ENCODE measurements at places on chromosomes 3 and 15.

- no peak for DNase-seq
Observed at GRCh38 chr3:141074529-141074928, 23.4 kb downstream of the SPSB4 start.

DNA sequence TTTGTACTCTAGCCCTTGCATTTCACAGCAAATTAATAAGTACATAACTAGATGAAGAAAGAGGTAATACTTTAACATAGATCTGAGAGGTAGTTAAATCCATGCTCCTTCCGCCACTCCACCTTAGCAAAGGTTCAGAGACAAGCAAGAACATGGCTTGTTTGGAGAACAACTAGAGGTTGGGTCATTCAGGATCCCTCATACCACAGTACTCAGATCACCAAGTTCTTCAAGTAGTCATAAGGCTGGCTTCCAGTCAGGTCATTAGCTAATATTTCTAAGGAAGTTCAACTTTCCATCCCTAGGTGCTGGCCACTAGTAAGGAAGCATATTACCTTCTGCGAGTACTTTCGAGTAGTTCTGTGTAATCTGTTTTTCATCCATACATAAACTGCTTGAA is 44.1 kb downstream of the CD200R1 start:
- no peak for DNase-seq

- DNase-seq, result no peak
Observed at GRCh38 chr3:197746801-197747237, 2.9 kb upstream of the FYTTD1 start.

DNA sequence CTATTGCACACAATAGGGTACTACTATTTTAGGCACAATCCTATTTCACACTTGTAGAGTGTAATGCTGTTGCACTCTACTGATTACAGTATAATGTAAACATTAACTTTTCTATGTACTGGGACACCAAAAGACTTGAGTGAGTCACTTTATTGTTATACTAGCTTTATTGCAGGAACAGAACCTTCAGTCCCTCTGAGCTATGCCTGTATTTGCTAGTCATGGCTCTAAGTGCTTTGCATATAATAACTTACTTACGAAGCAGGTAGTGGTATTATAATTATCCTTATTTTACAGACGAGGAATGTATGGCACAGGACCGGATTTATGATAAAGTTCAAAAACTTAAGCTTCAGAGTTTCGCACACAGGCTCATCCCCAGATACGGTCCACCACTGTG is 106.6 kb upstream of the SLC6A6 start:
- DNase-seq, result peak; percentile 26

GRCh38 chr3:144431134-144431533 is 459.5 kb downstream of the DIPK2A start:
- no peak for DNase-seq

GRCh38 chr3:159246385-159246784 is 444.5 kb downstream of the MFSD1 start:
- DNase-seq, result no peak

DNA sequence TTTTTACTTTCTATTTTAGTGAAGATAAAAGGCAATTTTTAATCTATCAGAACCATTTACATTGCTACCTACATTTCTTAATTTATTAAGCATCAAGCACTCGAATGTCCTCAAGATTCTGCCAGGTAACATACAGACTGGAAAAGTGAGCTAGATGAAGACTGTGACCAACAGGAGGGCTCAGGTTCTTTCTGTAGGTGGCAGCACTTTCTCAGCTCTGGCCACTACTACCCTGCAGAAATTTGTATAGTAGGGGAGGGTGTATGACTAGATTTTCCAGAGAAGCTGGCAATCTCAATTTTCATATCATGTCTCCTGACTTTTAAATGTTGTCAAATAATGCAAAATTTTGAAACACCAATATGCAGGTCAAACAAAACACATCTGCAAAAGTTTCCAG is 165.0 kb upstream of the SUCLG2 start:
- DNase-seq, result no peak

DNA sequence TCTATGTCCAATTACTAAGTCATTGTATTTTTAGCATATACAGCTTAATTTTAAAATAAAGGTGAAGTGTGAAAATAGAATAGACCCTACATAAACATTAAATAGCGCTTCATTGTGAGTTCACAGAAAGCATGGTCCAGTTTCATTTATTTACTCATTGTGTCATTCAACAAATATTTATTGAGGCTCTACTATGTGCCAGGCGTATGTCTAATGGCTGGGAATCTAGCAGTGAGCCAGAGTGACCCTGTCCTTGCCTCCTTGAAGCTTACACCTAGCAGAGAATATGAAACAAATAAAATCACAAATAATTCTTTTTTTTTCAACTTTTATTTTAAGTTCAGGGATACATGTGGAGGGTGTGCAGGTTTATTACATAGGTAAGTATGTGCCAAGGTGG is 161.7 kb downstream of the CFAP20DC start:
- no peak for DNase-seq

DNA sequence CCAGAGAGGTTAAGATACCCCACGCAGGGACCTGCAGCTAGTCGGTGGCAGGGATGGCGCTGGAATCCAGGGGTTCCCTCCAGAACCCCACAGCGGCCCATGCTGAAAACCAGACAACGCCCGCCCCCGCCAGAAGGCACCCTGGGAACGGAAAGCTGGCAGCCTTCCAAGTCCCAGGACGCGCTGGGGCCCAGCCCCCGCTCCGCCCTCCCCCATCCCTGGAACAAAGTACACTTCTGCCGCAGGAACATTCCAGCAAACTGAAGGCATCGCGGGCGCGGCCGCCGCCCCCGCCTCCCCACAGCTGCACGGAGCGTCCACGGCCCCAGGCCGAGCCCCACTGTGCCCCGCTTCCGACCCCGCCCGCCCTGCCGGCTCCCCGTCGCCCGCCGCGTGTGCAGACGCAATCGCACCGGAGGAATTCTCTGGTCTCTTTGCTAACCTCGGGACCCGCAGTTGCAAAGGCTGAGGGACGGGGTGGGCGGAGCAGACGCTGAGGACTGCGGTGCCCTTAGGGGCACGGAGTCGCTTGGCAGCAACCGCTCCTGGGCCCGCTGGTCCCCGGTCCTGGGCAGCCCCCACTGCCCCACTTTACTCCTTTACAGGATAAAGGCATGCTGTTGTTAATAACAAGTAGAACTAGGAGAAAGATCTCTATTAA is 44.8 kb upstream of the RNU6-1 start:
- peak; percentile 78 for DNase-seq

GRCh38 chr3:17806201-17806600 is 63.8 kb upstream of the TBC1D5 start:
- DNase-seq, result no peak

- no peak for DNase-seq
Observed at GRCh38 chr3:180250172-180250571, 213.4 kb upstream of the PEX5L start.

GRCh38 chr3:170421111-170421641 is 2.5 kb downstream of the CLDN11 start:
- DNase-seq, result peak; percentile 43

GRCh38 chr15:93028632-93029213 is 60.3 kb downstream of the RGMA start:
- peak; percentile 75 for DNase-seq

GRCh38 chr3:47578691-47579632 is at the start of gene CSPG5:
TSS of gene CSPG5 (minus strand) at chr3:47578865. CDS start at chr3:47578693, 172 bp downstream.
- peak; percentile 14 for DNase-seq

DNA sequence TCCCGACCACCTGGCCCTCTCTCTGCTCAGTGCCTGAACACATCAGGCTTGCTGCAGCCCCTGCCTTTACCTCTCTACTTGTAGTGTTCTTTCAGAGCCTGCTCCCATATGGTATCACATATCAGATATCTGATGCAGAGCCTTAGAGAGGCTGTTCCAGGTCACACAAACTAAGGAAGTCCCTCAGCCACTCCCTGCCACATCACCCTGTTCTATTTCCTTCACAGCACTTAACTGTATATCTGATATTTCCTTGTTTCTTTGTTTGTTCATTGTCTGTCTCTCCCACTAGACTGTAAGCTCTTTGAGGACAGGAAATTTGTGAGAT is 976 bp upstream of the ALDH1L1 start:
- DNase-seq, result no peak

DNA sequence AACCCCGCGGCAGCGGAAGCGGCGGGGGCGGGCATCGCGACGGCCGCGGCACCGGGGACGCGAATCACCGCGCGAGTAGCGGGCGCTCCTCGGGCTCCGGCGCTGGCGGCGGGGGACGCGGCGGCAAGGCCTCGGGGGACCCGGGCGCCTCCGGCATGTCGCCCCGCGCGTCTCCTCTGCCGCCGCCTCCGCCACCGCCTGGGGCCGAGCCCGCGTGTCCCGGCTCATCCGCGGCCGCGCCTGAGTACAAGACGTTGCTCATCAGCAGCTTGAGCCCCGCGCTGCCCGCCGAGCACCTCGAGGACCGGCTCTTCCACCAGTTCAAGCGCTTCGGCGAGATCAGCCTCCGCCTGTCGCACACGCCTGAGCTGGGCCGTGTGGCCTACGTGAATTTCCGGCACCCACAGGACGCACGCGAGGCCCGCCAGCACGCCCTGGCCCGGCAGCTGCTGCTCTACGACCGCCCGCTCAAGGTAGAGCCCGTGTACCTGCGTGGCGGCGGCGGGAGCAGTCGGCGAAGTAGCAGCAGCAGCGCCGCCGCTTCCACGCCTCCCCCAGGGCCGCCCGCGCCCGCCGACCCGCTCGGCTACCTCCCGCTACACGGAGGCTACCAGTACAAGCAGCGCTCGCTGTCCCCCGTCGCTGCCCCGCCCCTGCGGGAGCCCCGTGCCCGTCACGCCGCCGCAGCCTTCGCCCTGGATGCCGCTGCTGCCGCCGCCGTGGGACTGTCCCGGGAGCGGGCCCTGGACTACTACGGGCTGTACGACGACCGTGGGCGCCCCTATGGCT is 675 bp downstream of the RBM15B start:
- peak; percentile 54 for DNase-seq

GRCh38 chr3:4060064-4060463 is 243.1 kb upstream of the SETMAR start:
- DNase-seq, result no peak

DNA sequence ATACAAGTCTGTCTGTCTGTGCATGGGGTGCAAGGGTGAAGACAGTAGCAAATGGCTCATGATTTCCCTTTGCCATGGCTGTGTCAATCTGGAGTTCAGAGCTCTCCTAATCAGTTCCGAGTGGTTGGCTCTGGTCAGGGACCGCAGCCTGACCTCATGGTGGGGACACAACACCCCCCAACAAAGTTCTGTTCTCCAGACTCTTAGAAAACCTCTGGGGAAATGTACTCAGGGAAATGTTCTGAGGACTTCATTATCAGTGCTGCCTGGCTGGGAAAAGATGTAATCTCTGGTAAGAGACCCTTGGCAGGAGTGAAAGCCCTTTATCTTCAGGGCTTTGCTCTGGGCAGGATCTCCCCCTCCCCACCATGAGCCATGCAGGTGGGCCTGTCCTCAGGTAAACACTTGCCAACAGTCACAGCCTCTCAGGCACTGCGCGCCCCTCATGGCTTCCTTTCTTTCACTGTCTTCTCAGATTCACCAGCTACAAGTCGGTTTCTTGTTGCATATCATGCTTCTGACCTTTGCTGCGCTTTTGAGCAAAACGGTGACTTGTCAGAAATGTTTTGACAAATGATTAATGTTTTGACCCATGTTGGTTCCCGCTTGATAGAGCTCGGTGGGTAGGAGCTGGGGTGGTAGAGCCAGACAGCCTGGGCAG is 95.5 kb downstream of the ST6GAL1 start:
- no peak for DNase-seq

DNA sequence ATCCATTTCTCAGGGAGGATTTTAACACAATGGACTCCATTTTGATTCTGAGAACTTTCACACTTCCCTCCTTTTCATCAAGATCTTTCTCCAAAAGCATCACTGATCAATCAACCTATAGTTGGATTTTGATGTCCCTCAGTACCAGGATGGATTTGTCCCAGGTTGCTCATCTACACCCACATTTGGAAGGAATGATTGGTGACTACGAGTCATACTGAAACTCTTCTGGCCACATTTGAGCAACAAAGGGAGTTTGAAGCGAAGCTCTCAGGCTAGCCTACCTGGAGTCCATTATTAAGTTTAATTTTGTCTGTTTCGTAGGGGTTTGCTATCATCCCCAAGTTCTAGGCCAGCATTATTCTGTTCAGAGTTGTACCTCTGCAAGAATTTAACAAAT is 31.3 kb upstream of the ATP8B4 start:
- DNase-seq, result no peak

- DNase-seq, result peak; percentile 49
Observed at GRCh38 chr3:170418422-170419398, at the start of gene CLDN11. TSS of gene CLDN11 (plus strand) at chr3:170418868. CDS start at chr3:170419067, 199 bp downstream.

- DNase-seq, result no peak
Observed at GRCh38 chr3:5220193-5220592, 32.7 kb downstream of the EDEM1 start.

- DNase-seq, result no peak
Observed at GRCh38 chr15:90729261-90729660, 12.1 kb downstream of the BLM start.

DNA sequence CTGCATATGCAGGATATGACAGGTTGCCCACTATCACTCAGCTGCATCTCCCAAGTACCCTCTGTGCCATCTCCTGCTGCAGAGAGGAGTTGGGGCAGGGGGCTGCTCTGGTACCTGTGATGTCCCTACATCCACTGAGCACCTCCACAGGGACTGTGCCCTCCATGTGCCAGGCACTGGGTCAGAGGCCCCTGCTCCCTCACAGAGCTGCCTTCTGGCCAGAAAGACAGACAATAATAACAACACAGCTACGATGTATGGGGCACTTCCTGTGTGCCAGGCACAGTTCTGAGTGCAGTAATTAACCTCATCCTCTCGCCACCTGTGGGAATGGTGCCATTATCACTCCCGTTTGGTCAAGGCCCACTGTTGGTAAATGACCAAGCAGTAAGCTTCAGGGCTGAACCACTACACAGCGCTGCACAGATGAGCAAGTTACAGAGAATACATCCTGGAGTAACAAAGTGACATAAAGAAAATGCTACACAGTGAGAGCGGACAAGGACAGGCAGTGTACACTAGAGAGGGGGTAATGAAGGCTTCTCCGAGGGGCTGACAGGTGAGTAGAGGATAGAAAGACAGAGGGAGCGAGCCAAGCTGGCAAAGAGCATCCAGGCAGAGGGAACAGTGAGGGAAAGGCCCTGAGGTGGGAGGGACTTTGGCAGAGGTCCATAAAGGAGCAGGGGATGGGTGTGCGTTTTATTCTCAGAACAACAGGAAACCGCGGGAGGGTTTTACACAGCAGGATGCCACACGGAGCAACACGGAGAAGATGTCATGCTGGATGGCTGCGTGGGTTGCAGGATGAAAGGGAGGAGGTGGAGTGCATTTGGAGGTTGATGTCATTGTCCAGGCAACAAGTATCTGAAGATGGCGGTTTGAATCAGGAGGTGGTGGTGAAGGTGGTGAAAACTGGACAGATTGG is 13.6 kb downstream of the WNT7A start:
- no peak for DNase-seq

GRCh38 chr3:139455855-139456254 is 20.5 kb downstream of the RBP2 start:
- no peak for DNase-seq

DNA sequence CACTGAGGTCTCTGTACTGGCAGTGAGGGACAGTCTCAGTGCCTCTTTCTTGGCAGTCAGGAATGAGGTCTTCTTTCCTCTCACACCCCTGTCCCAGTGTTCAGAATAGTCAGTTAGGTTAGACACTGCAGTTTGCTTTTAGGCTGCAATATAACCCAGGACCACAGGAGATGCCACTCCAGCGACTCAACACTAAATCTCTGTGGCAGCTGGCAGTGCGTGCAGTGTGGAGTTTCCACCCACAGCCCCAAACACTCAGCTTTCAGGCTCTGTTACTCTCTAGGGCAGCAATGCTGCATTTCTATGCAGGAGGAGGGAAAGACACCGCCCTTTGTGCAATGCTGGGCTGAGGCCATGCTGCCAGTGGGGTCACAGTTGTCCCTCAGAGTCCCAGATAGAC is 150.2 kb upstream of the SUCLG2 start:
- DNase-seq, result peak; percentile 61

Data from mesenchymal stem cell (in vitro differentiated cells and primary cell).